ENCODE measurements at places on chromosomes 2 and 18. TPM values are rescaled to one million over a fixed set of nuclear protein-coding genes. Genes with fewer than 3 reads are reported as not detected.

The ACVR1C gene
- 2.6 TPM for total RNA-seq

GRCh38 chr2:79935771-79936657 is 368.5 kb downstream of the LRRTM1 start:
- no peak for DNase-seq

The VPS54 gene
- 26.2 TPM for total RNA-seq

The ANKRD53 gene
- total RNA-seq: 1.8 TPM

The POTEJ gene
- total RNA-seq: not detected

The ZSWIM2 gene
- not detected for total RNA-seq

DNA sequence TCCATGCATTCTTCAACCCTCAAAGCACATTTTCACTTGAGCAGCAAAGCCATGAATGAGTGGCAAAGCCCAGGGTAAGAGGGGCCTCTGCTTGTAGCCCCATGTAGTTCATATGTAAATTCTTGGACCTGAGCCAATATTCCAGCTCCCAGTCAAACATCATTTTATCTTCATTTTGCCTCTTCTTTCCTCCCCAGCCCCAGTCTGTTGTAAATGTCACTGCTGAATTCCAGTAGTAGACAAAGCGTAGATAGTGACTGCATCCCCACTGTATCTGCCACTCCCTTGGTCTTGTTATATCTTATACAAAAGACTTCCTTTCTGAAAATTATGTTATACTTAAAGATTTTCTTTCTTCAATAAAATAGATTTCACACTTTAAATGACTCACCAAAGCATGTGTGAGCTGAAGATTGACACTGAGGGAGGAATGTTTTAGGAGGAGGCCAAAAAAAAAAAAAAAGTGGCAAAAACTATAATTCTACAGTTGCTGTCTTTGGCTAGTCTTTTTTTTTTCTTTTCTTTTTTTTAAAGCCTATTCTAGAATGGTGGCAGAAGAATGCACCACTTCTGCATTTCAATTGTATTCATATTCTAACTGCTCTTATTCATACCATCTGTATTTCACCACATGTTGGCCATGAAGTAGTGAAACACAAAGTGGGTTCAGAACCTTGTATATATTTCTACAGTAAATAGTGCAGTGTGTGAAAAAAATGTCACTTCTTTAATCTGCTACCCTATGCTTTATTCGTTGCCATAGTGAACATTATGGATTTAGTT is 306.1 kb downstream of the CPS1 start:
- no peak for DNase-seq

The RFTN2 gene
- 2.3 TPM for total RNA-seq

The COPS9 gene
- 140 TPM for total RNA-seq

The FLACC1 gene
- 1.1 TPM for total RNA-seq

DNA sequence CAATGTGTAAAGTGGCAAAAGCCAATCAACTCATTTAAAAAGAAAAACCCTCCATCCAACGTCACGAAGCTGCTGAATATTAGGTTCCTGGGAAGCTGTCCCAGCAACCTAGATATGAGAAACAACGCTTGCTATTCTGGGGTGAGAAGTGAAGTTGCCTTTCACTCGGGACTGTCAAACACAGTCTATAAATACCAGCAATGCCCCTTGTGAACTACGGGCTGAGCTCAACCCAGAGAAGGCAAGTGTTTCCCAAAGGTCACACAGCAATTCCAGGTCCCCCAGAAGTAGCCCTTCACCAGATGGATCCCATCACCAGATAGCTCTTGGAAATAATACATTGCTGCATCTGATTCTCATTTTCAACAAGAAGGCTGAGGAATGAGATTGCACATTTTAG is 67.9 kb downstream of the BCL11A start:
- DNase-seq: no peak

DNA sequence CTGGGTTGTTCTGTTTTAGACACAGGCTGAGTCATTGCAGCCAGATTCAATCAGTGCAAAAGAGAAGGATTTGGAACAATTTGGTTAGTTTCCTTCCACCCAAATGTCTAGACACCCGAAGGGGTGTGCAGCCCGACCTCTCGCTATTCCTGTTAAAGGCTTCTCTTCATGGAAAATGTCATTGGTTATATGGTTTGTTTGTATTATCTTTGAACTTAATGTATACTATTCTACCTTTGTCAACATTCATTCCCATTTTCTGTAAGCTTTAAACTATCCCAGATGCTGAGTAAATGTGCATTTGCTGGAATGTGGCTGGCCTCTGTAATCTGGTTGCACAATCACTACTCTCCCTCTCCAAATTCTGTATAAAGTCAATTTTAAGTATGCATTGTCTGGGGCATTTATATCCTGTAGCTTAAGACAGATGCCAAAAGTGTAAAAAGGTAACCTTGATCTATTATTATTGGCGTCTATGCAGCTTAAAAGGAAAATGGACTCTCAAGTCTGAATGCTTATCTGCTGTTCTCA is 80.4 kb upstream of the RND3 start:
- DNase-seq: no peak

- no peak for DNase-seq
Observed at GRCh38 chr2:181371782-181372645, 85.2 kb upstream of the ITGA4 start.

The ITPRIPL1 gene
- total RNA-seq: 2.7 TPM

The UGT1A6 gene
- total RNA-seq: 5.0 TPM

The GALNT14 gene
- total RNA-seq: 2.6 TPM

DNA sequence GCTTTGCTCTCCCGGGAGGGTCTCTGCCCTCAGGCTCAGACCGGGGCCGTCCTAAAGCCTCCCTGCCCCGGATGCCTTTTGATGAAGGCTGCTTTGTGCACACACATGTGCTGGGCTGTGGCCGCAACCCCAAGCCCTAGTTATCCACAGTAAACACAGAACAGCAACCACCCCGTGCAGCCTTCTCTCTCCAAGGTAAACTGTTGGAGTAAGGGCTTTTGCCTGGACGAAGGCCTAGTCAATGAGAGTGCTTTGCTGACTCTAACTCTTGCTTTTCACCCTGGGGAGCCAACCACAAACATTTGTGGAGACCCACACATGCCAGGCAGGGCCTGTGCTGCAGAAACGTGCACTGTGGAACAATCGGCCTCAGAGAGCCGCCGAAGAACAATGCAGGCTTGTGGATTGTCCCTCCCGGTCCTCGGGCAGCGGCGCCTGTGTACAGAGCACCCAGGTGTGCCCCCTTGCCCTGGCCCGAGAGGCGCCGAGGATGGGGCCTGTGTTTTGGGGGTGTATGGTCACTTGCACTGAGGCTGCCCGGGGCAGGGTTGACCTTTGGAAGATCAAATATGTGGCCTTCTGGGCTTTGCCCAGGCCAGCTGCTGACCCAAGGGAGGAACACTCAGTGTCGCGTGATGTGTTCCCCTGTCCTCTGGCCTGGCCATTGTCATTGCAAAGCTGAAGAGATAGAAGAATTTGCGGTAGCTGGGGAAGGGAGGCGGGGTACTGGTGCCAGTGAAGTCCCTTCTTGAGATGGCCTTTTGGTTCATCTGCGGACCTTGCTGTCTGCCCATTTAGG is 37.0 kb downstream of the CTIF start:
- DNase-seq: no peak

DNA sequence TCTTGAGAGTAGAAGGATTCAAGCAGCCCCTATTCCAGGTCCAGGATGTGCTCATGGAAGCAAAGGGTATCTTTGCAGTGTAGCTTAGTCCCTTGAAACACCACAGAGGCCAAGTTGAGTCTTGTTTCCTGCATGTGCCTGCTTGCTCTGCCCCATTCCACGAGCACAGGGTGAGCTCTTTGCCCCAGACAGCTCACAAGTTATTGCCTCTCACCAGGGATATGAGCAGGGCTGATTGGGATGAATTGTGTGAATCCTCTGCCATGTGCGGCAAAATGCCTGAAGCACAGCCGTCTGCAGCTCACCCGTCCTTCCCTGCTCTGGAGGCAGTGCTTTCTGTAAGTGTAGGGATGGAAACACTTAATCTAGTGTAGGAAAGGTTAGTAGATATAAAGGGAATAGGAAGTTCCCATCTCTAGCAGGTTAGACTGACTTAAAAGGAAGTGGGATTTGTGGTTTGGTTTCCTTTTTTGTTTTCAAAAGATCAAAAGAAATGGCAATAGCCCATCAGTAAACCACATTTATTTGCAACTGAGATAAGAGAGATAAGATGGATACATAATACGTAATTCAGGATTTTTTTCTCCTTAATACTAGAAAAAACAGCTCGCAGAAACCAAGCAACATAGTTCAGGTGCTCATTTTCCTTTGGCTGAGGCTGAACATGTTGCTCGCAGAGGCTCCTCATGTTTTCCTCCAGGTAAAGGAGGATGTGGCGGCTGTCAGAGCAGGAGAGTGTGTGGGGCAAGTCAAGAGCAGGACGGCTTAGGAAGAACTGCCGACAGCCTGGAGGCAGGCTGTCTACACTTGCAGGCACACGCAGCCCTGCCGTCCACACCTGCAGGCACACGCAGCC is 41.4 kb downstream of the TMEM182 start:
- DNase-seq: no peak

DNA sequence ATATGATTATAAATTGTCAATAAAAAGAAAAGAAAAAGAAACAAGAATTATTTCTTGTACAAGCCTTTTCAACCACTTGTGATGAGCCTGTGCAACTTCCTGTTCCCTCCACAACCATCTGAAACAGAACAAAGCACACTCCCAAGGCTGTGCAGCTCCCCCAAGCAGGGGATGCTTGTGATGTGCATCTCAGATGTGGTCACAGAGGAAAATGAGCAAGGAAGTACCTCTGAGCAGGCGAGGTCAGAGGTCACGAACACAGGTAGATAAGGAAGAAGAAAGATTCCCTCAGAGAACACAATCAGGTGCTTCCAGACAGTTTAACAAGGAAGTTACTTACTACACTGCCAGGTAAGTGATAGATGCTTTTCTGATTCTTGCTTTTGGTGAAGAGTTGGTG is 274.8 kb upstream of the SLC39A10 start:
- no peak for DNase-seq

The CTLA4 gene
- total RNA-seq: 0.63 TPM

- no peak for DNase-seq
Observed at GRCh38 chr2:133789743-133790142, 221.5 kb upstream of the NCKAP5 start.

DNA sequence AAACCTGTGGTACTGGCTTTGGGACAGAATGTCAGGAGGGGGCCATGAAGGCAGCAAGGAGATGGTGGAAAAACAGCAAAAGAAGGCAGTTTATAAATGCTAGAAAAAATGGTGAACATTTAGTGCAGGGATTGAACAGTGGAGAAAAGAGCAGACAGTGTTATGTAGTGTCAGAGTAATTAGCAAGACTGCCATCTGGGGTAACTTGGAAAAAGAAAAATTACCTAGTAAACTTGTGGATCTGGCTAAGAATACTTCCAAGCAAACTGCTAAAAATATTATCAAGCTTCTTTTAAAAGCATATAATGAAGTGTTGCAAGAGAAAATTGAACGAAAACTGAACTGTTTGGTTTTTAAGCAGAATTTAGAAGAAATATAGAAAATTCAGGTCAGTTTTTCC is 267.8 kb downstream of the INSIG2 start:
- DNase-seq: no peak

DNA sequence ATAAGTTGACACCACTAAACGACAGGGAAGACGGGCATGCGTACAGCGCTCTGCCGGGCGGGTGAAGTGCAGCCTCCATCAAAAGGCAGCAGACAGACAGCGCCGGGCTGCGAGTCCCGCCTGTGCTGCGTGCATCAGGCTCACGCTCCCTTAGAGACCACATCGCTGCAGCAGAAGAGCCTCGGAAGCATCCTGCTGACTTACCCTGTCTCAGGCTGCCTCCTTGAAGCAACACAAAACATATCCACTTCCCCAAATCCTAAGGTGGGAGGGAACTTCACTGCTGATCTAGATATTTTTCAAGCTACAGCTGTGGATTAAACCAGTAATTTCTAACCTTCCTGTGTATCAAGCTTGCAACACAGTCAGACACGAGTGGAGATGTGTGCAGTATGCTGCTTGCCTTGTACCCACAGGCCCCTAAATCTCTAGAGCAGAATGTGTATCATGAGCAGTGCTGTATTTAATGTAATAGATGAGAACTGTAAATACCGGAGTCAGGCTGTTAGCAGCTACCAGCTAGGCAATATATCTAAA is 6.4 kb downstream of the MYT1L start:
- DNase-seq: no peak

The VSNL1 gene
- not detected for total RNA-seq

GRCh38 chr18:26159353-26159752 is 25.7 kb downstream of the PSMA8 start:
- no peak for DNase-seq

DNA sequence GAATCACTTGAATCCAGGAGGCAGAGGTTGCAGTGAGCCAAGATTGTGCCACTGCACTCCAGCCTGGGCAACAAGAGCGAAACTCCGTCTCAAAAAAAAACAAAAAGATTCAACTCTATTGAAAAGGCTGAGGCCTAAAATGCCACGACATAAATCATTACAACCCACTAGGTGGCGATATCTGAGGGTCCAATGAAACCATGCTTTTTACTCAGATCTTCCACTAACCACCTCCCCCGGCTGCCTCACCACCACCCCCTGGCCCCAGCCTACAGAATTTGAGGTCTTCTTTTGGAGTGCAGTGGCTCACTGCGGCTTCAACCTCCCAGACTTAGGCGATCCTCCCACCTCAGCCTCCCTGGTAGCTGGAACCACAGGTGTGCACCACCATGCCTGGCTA is 57.5 kb downstream of the AP1S3 start:
- no peak for DNase-seq

- DNase-seq: no peak
Observed at GRCh38 chr18:77622009-77622692, 372.5 kb downstream of the GALR1 start.

GRCh38 chr2:121771976-121772742 is 16.7 kb downstream of the TSN start:
- no peak for DNase-seq

The HOXD3 gene
- not detected for total RNA-seq

- DNase-seq: no peak
Observed at GRCh38 chr2:9178904-9179571, 27.6 kb upstream of the ASAP2 start.

GRCh38 chr2:137187216-137187615 is 421.9 kb downstream of the THSD7B start:
- no peak for DNase-seq

DNA sequence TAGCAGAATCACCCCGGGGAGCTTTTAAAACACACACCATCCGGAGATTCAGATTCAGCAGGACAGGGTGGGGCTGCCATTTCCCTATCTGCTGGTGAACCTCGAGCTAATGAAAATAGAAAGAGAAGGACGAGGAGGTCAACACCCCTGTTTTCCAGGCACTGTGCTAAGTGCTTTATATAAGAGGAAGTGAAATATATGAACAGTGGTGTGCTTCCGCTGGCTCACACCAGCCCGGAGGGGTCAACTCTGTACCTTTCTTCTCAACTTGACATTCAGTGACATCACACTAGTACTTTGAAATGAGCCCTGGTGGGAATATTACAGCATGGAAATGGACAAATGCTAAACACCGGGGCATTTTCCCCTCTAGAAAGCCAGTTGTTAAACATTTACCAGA is 108.3 kb upstream of the LTBP1 start:
- no peak for DNase-seq

- DNase-seq: no peak
Observed at GRCh38 chr2:44531289-44531688, 169.5 kb downstream of the CAMKMT start.

The ZNF385B gene
- 70.7 TPM for total RNA-seq

Data from upper lobe of left lung (tissue), 6 donors.